ENCODE measurements at places on chromosomes 5 and 9. TPM values are rescaled to one million over a fixed set of nuclear protein-coding genes. Genes with fewer than 3 reads are reported as not detected.

DNA sequence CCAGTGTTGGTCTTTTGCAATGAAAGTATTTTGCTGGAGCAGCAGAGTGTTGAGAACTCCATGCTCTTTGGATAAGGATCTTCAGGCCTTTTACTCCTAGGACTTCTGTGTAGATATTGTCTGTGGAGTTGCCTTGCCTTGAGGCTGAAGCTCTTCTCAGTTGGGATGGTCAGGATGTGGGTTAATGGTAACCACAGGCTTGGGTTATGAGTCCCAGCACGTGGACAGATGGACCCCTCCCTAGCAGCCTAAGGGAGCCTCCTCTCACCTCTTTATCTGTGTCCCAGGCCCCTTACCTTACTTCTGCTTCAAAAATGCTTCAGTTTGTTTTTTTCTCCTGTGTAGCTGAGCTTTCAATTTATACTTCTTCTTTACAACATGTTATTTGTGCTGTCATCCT lies 109.9 kb downstream of the MEGF10 start:
- H3K27me3 ChIP-seq = no peaks in the 10 kb centered on the region
- H3K36me3 ChIP-seq = no peaks in the 10 kb centered on the region
- H3K4me1 ChIP-seq = no peaks in the 10 kb centered on the region
- no peak overlapping the region for H3K4me3 ChIP-seq
- H3K27ac ChIP-seq = no peak overlapping the region

- DNase-seq = no peak
- H3K4me3 ChIP-seq = no peak overlapping the region
- H3K4me1 ChIP-seq = no peaks in the 10 kb centered on the region
- H3K27me3 ChIP-seq = no peaks in the 10 kb centered on the region
- no peak overlapping the region for H3K27ac ChIP-seq
These were observed 110.6 kb upstream of the ELL2 start for GRCh38 chr5:96072138-96072790.

DNA sequence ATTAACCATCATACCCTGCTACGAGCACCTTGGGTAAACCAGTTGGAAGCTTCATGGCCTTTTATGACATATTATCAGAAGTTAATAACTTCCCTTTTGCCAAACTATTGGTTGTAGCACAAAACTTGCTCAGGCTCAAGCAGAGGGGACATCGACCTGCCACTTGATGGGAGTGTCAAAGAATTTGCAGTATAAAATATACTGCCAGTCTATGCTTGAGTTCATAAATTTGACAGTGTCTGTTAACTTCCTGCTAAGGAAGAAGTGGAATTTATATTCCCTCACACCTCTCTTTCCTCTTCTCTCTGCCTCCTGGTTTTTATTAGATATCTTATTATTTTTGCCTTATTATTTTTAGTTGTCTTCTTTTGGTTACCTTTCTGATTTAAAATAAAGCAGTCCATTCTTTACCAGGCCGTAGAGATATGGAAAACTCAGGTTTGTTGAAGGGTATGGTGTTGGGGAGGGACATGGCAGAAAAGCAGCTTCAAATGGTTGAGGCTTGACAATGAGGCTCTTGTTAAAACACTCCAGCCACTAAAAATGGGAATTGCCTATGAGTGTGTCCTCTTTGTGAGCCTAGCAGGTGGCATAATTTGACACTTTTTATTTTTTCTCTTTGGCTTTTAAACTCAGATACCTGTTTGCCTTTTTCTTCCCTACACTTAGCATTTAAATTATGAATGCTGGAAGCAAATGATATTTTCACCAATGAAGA lies 298.0 kb downstream of the DOCK8 start:
- no peaks in the 10 kb centered on the region for H3K36me3 ChIP-seq
- H3K4me1 ChIP-seq = no peaks in the 10 kb centered on the region
- no peaks in the 10 kb centered on the region for H3K27me3 ChIP-seq
- no peak overlapping the region for H3K27ac ChIP-seq

- H3K4me1 ChIP-seq = no peaks in the 10 kb centered on the region
- no peak overlapping the region for H3K27ac ChIP-seq
- DNase-seq = no peak
- H3K4me3 ChIP-seq = no peak overlapping the region
- H3K27me3 ChIP-seq = no peaks in the 10 kb centered on the region
These were observed 440.4 kb downstream of the CDH18 start for GRCh38 chr5:19547640-19548039.

GRCh38 chr5:14724633-14725032 lies 60.1 kb downstream of the OTULIN start:
- H3K4me3 ChIP-seq = no peak overlapping the region
- no peak overlapping the region for H3K27ac ChIP-seq
- no peaks in the 10 kb centered on the region for H3K4me1 ChIP-seq
- H3K27me3 ChIP-seq = no peaks in the 10 kb centered on the region

GRCh38 chr5:11191673-11192072 lies 430.6 kb upstream of the DAP start:
- DNase-seq = no peak
- no peak overlapping the region for H3K4me3 ChIP-seq
- no peaks in the 10 kb centered on the region for H3K36me3 ChIP-seq
- no peaks in the 10 kb centered on the region for H3K4me1 ChIP-seq

Gene ENTPD2
- 22.1 TPM for total RNA-seq

Gene PSD2
- total RNA-seq = 0.11 TPM

Gene SLC30A5
- total RNA-seq = 45.9 TPM

Gene MYOZ3
- 0.32 TPM for total RNA-seq

Measured in colonic mucosa (tissue), 4 donors.